ENCODE measurements at places on chromosomes 16 and 17.

- DNase-seq, result no peak
Measured at GRCh38 chr16:68379472-68380347, 68.6 kb downstream of the SMPD3 start.

GRCh38 chr17:1192911-1193699 is 13.3 kb upstream of the ABR start:
- DNase-seq, result no peak

DNA sequence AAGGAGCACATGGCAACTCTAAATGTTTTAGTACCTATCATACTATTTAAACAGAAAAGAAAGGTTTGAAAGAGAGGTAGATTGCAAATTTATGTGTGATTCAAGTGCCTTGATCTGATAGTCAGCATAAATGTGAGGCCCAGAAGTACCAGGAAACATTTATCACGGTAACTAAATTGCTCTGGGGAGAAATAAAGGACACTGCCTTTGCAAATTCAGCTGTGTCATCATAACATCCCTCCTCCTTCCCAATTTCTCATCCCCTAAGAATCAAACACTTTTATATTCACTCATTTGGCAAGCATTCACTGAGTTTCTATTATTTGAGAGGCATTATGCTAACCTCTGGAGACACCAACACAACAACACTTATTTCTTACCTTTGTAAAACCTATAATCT is 563.4 kb upstream of the CA10 start:
- no peak for DNase-seq

- DNase-seq, result no peak
Measured at GRCh38 chr17:67375716-67376115, 1.4 kb upstream of the PITPNC1 start.

- DNase-seq, result no peak
Measured at GRCh38 chr17:58364270-58364942, 12.4 kb upstream of the SUPT4H1 start.

DNA sequence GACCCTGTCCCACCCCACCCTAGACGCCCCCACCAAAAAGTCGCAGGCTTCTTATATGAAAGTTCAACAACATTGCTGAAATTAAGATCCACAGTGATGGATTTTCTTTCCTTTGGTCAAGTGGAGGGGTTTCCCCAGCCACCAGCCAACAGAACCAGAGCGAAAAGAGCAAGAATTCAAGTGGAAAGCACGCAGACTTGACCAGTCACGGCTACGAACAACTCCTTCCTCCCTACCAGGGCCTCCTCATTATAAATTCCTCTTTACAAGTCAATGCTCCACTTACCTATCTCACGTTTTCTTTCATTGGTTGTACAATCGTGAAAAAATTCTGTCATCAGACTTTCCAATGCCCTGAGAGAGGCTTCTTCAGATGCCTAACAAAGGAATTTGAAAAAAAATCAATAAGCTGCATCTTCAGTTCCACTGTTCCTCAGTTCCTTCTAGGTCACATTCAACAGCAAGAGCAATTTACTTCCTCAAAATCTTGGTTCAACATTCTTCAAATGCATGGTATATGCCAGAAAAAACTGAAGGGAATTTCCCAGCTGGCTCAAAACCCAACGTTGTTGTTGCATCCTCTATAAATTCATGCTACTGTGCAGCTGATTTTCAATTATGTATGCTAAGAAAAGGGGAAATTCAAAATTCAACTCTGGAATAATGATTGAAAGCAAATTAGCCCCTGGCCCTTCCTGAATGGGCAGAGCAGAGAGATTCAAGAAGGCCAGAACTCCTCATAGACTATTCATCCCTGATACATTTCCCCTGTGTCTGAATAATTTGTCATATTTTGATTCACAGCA is 30.9 kb downstream of the XPO6 start:
- DNase-seq, result no peak

- DNase-seq, result no peak
Measured at GRCh38 chr17:19342611-19343255, 19.8 kb downstream of the B9D1 start.

DNA sequence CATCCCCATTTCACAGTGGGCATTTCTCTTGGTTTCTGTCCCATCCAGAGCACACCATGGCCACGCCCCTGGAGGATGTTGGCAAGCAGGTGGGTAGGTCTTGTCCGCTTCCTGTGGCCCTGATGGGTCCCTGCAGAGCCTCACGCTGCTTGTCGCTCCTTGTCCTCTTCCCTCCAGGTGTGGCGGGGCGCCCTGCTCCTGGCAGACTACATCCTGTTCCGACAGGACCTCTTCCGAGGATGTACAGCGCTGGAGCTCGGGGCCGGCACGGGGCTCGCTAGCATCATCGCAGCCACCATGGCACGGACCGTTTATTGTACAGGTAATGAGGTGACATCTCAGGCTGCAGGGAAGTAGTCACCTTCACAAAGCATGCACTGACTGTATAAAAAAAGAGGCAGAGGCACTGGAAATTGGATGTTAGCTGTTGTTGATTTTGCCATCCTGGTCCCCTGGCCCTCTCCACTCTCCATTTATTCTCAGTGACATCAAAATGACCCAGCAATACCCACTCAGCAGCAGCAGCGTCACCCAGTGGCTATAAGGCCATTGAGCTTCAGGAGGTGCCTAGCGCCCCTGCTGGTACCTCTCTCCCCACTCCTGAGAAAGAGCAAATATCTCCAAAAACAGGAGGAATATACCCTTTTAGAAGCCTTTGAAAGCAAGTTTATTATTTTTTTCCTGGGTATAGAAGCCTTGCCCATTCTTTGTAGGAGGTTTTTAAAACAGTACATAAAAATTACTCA is 13.7 kb downstream of the METTL22 start:
- no peak for DNase-seq

GRCh38 chr17:27296428-27296979 is 2.6 kb downstream of the WSB1 start:
- DNase-seq, result no peak

- DNase-seq, result no peak
Measured at GRCh38 chr17:41184480-41184961, at the start of gene KRTAP4-1. Gene KRTAP4-1 (minus strand): TSS chr17:41184911. CDS start chr17:41184854, 57 bp downstream.

GRCh38 chr17:28008513-28008912 is 34.0 kb upstream of the NLK start:
- no peak for DNase-seq

DNA sequence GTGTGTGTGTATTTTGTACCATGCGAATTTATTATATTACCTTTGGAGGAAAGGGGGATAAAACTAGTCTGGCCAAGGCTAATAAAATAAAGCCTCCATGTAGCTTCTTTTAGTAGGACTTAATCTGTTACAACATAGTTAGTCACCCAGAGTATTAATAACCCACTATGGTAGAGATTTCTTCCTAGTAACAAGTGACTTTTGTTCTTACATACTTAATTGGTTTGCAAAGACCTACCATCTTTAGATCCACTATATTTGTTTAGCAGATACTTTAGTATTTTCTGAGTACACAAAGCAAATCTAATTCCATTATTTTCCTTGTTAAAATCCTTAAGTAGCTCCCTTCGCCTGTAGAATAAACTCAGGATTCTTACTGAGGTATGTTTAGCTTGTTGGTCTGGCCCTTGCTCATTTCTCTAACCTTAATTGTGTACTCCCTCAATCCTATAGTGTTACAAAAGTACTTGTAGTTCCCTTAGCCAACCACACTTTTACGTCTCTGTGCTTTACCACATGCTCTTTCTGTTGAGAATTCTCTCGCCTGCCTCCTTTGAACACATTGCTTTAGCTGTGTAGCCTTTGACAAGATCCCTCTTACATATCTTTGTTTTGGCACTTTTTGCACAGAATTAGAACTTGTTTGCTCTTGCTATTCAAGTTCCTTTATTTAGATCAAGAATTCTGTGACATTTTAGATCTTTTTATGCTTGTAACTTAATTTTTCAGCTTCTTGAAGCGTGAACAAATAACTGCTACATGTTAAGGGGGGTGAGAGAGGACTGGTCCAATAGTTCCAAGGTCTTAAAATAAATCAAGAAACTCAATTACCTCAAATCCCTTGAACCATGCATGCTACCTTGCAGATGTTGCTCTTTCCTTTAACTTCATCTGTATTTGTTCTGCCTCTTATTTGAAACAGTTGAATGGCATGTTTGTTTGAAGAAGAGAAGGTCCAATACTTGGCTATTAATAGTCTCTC is 23.8 kb downstream of the CLTC start:
- no peak for DNase-seq

DNA sequence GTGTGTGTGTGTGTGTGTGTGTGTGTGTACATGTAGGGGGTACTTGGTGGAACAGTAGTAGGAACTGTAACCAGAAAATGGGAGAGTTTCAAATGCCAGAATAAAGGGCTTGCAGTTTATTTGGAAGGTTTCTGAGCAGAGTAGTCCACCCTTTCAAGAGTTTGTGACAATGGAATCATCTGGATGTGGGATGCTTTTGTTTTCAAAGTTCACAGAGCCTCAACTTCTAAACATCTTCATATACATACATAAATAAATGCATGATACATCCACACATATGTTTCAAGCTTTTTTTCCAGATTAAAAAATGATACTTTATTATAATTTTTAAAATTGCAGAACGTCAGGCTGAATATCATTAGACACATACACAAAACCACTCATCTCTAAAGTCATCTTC is 2.4 kb upstream of the PKD1L3 start:
- no peak for DNase-seq

GRCh38 chr17:48113201-48113676 is 5.7 kb downstream of the SNX11 start:
- no peak for DNase-seq

DNA sequence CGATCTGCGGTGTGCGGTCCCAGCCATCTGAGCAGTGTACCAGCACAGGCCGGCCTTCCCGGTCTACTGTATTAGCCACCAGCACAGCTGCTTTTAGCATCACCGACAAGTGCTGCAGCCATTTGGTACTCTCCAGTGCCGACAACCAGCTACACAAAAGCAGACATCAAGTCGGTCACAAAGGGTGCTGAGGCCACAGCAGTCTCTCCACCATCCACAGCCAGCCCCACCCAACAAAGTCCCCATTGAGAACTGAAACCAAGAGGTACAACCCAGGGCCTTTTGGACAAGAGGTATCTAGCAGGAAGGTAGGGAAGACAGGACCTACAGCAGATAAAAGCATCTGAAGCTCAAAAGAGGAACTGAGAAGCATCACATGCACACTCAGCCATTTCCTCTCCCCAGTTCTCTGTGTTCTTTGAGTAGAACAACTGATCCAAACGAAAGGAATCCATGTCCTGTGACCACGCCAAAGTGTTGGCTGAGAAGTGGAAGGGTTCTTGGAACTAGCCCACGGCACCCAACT is 9.5 kb downstream of the MTMR4 start:
- DNase-seq, result no peak

- DNase-seq, result no peak
Measured at GRCh38 chr16:82137822-82138167, 32.2 kb downstream of the MPHOSPH6 start.

DNA sequence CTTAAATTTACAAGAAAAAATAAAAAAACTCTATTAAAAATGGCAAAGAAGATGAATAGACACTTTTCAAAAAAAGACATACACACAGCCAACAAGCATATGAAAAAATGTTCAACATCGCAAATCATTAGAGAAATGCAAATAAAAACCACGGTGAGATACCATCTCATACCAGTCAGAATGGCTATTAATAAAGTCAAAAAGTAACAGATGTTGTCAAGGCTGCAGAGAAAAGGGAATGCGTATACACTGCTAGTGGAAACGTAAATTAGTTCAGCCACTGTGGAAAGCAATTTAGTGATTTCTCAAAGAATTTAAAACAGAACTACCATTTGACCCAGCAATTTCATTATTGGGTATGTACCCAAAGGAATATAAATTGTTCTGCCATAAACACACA is 31.4 kb downstream of the CAPNS2 start:
- DNase-seq, result no peak

DNA sequence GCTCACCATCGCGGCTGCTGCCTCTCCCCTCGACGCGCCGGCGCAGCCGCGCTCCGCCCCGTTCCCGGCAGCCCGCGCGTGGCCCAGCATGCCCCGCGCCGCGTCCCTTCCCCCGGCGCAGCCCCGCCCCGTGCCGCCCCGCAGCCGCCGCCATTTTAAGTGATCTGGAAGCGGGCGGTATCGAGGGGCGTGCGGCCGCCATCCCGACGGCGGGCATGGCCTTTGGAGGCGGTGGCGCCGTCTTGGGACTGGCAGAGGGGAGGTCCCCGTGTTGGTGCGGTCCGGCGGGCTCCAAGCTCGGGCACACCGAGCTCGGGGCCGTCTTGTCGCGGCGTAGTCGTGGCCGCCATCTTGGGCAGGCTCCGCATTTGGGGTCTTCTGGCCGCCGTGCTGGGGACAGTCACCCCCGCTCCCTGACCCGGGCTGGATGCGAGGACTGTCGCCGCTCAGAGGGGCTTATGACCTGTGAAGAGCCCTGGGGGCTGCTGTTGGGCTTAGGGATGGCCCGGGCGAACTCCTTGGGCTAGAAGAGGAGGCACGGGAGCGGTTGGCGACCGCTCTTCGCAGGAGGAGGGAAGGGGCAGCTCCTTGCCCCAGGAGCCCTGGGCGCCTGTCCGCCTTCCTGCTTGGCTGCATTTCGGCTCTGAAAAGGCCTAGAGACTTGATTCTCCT is at the start of gene ELOB:
Gene ELOB, minus strand, starts transcription at position 50 of the 672 bp plus-strand sequence. Its CDS starts 41 bp downstream, at position 9.
- DNase-seq, result peak; percentile 81

GRCh38 chr16:1439058-1439698 is 5.2 kb downstream of the CCDC154 start:
- no peak for DNase-seq

GRCh38 chr16:85722128-85722893 is 28.6 kb downstream of the C16orf74 start:
- no peak for DNase-seq

DNA sequence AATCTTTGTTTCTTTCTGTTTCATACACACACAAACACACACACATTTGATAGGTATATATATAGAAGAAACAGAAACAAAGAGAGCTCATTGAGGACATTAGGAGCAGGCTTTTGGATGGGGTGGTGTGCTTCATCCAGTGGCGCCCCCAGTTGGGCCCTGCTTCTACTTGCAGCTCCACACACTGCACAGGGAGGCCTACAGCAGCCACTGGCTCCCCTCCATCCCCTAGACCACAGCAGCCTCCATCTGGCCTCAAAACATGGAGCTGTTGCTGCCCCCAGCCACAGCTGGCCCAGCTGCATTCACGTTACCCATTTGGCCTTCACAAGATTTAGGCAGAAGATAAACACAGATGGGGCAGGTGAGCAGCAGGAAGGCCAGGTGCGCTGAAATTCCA is 33.1 kb upstream of the NF1 start:
- DNase-seq, result no peak

DNA sequence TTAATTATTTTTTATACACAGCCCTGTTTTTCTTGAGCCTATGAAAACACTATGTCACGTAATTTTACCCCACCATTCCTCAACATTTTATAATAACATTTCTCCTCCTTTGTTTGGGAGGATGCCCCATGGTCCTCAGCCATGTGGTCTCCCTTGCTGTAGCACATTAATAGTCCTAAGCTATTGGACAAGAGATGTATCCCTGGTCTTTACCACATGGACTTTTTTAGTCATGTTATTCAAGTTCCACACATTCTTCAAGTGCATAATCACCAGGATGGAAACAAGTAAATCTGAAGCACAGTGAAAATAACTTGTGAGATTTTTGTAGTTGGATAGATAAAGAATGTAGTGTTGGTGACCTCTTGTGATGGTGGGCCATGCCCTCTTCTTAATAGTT is 2.0 kb upstream of the KRTAP2-3 start:
- DNase-seq, result no peak

- no peak for DNase-seq
Measured at GRCh38 chr17:33688771-33689170, 395.7 kb upstream of the ASIC2 start.

GRCh38 chr16:51896013-51896412 is 650.9 kb downstream of the TOX3 start:
- DNase-seq, result no peak

GRCh38 chr16:64626776-64627175 is 495.1 kb downstream of the CDH11 start:
- no peak for DNase-seq
